Heart left ventricle (tissue), 16 donors: ENCODE measurements at places on chromosomes 16 and 17.
A peak's percentile ranks its signal among the peaks of the same experiment; 100 is the strongest.

DNA sequence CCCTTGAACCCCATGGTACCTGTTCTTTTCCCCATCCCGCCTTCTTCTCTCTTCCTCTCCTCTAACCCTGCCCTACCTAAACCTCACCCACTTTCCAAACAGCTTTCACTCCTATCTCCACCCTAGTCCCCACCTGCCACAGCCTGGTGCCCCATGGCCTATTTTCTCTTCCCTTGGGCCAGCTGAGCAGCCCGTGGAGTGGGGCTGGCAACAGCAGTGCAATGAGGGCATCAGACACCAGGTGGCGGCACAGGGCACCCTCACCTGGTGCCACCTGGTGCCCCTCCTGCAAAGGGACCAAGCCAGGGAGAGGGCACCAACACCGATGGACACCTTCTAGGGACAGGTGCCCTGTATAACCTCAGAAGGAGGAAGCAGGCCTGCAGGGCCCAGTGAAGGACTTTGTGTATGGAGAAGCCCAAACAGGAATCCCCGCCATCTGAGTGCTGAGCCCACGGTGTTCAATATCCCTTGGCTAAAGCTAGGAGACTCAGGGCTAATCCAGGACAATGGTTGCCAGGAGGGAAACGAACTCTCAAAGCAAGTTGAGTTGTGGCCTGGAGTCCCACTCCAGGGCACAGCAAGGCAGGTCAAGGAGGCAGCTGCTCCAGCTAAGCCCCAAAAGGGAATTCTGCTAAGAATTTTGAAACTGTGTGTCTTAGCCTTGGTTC, 4.0 kb upstream of the ABCC3 start:
- peak; percentile 39 for DNase-seq
- H3K36me3 ChIP-seq, result no peaks in the 10 kb centered on the region
- no peak overlapping the region for H3K27ac ChIP-seq

DNA sequence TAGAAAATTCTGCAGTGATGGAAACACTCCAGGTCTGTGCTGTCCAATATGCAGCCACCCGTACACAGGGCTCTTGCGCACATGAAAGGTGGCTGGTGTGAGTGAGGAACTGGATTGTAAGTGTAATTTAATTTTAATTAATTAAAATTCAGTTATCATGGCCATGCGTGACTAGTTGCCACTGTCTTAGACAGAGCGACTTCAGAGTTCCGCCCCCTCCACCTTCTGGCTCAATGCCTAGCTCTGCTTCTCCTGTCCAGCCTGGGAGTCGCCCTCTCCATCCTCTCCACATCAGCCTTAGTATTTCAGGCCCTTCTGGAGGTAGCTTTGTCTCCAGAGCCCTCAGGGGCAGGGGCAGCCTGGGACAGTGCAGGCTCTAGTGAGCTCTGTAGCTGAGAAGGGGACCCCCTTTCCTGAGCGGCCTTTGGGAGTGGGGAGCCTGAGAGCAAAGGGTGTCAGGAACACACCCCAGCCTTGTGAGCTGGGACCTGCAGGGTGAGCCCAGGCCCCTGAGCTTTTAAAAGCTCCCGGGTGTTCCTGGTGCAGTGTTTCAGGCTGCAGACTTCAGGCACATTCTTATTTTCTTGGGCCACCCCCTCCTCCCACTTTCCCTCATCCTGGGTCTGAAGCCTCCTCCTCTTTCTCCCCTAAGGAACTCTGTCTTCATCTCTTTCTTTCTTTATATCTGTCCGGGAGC, 99.4 kb downstream of the IRF8 start:
- H3K27ac ChIP-seq, result no peak overlapping the region
- DNase-seq, result no peak
- H3K27me3 ChIP-seq, result peaks cover 19% of the 10 kb centered on the region
- H3K4me1 ChIP-seq, result no peaks in the 10 kb centered on the region

- H3K36me3 ChIP-seq, result no peaks in the 10 kb centered on the region
- no peak overlapping the region for H3K27ac ChIP-seq
- peaks cover 33% of the 10 kb centered on the region for H3K27me3 ChIP-seq
- H3K4me3 ChIP-seq, result no peak overlapping the region
- H3K4me1 ChIP-seq, result peaks cover 7% of the 10 kb centered on the region
Measured at GRCh38 chr16:88639231-88640038, 1.1 kb downstream of the IL17C start.

GRCh38 chr16:66422366-66422765, 4.7 kb upstream of the BEAN1 start:
- DNase-seq, result peak; percentile 53
- H3K36me3 ChIP-seq, result no peaks in the 10 kb centered on the region
- peaks cover 27% of the 10 kb centered on the region for H3K27me3 ChIP-seq
- no peak overlapping the region for H3K4me3 ChIP-seq
- no peak overlapping the region for H3K27ac ChIP-seq
- H3K4me1 ChIP-seq, result peaks cover 7% of the 10 kb centered on the region

GRCh38 chr16:19997734-19998133, 76.0 kb downstream of the GPR139 start:
- no peaks in the 10 kb centered on the region for H3K36me3 ChIP-seq
- H3K4me1 ChIP-seq, result no peaks in the 10 kb centered on the region
- H3K27ac ChIP-seq, result no peak overlapping the region
- no peak overlapping the region for H3K4me3 ChIP-seq
- no peak for DNase-seq
